ENCODE measurements at places on chromosomes 2 and 18.

GRCh38 chr18:11488175-11488574 is 121.2 kb upstream of the SLC35G4 start:
- no peak for DNase-seq

GRCh38 chr2:240983361-240983995 is 14.9 kb upstream of the SNED1 start:
- DNase-seq: peak; percentile 49

- DNase-seq: no peak
These were observed 931.9 kb downstream of the DCDC2C start for GRCh38 chr2:4635289-4635688.

GRCh38 chr18:55515941-55516710 is 71.9 kb downstream of the TCF4 start:
- no peak for DNase-seq

DNA sequence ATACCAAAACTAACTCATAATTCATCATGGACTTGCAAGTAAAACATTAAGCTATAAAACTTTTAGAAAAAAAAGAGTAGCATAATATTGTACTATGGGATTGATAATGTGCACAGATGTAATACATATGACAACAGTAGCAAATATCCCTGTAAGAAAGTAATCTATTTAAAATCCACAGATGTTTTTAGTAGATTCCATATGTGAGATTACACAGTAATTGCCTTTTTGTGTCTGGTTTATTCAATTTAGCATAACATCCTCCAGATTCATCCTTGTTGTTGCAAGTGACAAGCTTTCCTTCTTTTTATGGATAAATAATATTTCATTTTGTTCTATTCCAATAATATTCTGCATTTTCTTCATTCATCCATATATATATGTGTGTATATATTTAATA is 278.2 kb upstream of the LRRTM4 start:
- no peak for DNase-seq

GRCh38 chr2:55051026-55051866 is 995 bp upstream of the RTN4 start:
- DNase-seq: peak; percentile 66

- no peak for DNase-seq
These were observed 97.5 kb upstream of the KCNJ3 start for GRCh38 chr2:154600927-154601494.

DNA sequence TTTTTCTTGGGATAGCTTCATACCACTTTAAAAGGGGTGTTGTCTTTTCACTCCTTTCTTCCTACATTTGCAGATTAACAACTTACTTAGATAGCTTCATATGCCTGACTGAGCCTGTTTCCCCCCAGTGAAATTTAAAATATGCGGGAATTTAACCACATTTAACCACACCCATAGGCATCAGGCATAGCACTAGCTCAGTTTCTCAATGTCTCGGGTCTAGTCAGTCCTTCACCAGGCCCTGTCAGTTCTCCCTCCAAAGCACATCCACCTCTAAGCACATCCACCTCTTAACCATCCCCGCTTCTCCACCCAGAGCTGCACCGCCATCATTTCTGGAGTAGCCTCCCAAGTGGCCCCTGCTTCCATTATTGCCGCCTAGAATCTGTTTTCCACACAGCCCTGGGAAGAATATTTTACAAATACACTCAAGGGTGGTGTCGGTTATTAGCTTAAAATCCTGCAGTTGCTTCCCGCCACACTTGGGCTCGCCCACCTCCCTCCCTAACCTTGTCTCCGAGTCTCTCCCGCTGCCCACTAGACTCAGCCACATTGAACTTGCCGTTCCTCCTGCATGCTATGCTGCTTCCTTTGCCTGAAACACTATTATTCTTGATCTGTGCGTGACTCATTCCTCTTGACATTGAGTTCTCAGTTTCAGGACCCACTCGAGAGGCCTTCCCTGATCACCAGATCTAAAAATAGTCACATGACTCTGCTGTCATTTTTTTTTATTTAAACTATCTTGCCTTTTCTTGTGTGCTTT is 68.3 kb downstream of the SPTBN1 start:
- no peak for DNase-seq

GRCh38 chr2:130870779-130871178 is 34.1 kb downstream of the ARHGEF4 start:
- no peak for DNase-seq
